Dorsolateral prefrontal cortex (tissue), 122 donors: ENCODE measurements at places on chromosomes 5 and 9. TPM values are rescaled to one million over a fixed set of nuclear protein-coding genes. Genes with fewer than 3 reads are reported as not detected.

Gene WHRN
- 67.0 TPM for total RNA-seq

Gene SUSD3
- total RNA-seq, result 1.4 TPM

Gene CDX1
- not detected for total RNA-seq

Gene TMEM267
- 8.6 TPM for total RNA-seq

Gene TAL2
- 1.6 TPM for total RNA-seq

Gene PCDHA2
- total RNA-seq, result 1.4 TPM

Gene C5orf52
- total RNA-seq, result not detected

Gene LHX3
- not detected for total RNA-seq

- no peak for DNase-seq
Observed at GRCh38 chr9:12681620-12682019, 11.6 kb upstream of the TYRP1 start.

DNA sequence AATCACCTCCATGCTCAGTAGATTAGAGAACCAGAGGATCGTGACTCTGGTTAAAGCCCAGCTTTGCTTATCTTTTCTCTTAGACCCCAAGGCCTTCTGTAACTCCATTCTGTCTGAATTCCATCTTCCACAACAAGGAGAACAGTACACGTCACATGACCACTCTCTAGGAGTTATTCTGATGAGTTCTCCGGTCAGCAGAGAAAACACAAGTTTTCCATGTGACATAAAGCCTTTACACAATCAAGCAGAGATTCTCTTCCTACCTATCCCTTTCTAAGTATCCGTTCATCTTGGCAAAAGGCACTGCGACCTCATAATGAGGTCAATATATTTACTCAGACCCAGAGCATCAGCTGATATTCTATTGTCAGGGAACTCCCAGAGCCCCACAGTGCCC is 112.3 kb downstream of the TRPM6 start:
- no peak for DNase-seq

DNA sequence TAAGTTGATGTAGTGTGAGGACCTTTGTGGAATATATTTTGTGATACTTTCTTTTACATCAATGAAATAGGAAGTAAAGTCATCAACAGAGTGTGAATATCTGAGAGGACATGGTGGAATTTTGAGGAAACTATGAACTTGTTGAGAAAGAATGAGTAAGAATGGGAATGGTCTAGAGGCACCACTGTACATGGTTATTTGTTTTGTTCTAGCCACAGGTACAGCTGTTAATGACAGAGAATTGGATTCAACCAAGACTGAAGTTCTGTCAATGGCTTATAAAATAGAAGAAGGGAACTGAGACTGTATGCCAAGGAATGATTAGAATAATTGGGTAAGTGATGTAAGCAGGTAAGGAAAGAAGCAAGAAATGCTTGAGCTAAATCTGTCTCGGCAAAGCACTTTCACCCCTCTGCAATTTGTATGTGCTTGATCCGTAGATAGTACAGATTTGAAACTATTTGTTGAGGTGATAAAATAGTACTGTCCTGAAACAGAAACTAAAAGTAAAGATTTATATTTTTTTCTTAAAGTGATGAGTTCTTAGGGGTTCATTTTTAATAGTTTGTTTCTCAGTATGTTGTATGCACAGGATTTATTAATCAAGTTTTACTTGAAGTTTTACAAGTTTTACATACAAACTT is 468.8 kb upstream of the SMC2 start:
- no peak for DNase-seq

DNA sequence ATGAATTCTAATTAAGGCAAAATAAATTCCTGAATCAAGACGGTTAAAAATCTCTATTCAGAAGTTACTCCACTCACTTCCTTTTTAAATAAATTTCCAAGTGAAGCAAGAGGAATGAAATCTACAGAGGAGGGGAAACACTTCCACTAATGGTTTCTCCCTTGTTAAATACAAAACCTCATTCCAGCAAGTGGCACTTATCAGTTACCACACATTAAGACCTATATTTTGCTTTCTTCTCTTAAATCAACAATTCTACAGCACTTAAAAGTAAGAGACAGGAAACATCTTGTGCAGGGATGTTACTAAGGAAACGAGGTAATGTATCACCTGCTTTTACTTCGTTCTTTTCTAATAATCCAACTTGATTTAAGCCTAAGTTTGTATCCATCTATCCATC is 172.6 kb downstream of the RAPGEF6 start:
- no peak for DNase-seq

GRCh38 chr5:110753600-110753999 is 14.8 kb downstream of the SLC25A46 start:
- no peak for DNase-seq

- no peak for DNase-seq
Observed at GRCh38 chr5:157607371-157608161, 32.0 kb upstream of the ADAM19 start.

DNA sequence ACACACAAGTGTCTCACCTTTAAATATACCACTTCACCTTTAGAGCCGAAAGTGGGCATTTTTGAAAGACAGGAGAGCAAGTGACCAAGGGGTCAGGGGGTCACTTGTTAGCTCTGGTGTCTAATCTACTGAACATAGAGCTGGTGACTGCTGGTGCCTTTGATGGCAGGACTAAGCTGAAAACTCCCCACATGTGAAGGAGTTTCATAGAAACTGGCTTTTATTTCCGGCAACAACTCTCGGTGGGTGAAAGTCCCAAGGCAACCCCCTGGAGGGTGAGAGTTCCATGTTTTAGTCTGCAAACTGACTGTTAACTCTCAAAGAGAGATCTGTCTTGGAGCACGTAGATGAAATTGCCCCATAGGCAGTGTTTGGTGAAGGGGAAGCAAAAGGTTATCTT is 466.9 kb downstream of the DMRTA1 start:
- DNase-seq, result no peak

DNA sequence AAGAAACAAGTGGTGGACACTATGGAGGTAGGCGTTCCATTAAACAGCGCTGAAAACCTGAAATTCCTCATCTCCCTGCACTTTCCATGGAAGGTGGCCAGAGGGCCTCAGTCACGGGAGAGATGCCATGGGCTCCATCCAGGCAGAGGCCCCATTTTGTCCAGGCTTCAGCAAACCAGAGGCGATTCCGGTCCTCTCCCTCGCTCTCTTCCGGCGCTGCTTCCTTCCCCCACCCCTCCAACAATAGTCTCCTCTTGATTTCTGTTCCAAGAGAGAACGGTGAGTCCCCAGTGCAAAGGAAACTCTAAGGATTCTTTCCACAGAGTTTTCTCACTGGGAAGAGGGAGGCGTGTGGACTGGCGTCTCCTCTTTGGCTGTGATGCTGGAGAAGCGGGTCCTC is 7.5 kb downstream of the ZNF366 start:
- no peak for DNase-seq

GRCh38 chr5:88873447-88873846 is 9.5 kb downstream of the MEF2C start:
- no peak for DNase-seq

GRCh38 chr5:137665678-137666460 is 70.0 kb downstream of the KLHL3 start:
- no peak for DNase-seq

- DNase-seq, result peak; percentile 78
Observed at GRCh38 chr5:150155258-150156026, at the start of gene PDGFRB. TSS of gene PDGFRB (minus strand) at chr5:150155845. CDS start at chr5:150137047, 18,798 bp downstream.

DNA sequence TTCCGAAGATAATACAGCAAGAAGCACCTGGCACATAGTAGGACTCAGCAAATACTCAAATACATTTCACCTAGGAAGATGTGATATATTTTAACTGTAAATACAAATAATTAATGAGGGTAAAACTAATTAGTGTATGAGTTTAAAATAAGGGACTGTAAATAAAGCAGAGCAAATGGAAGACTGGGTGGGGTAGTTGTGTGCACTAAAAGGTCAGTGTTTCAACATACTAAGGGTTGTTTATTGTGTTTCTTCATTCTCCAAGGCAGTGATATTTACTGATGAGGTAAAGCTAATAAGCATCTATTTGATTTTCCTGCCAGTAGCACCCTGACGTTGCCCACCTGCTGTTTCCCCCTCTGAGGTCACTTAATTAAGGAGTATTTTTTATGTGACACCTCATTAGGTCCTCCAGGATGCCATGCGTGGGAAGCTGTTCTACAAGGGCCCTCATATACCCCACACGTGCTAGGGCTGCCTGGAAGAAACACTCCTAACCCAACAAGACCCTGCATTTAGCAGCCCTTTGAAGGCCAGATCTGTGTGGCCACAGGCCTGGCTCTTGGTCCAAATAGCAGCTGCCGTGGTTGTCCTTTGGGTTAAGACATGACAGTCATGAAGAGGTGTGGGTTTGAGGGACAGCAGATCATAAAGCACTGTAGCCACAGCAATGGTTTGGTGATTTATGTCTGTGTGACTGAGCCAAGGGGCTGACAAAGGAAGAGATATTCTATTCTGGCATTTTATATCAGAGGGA is 97.5 kb upstream of the RPS23 start:
- no peak for DNase-seq

GRCh38 chr9:15182101-15182551 is 124.9 kb downstream of the TTC39B start:
- no peak for DNase-seq

GRCh38 chr5:12901696-12902095 is 997.5 kb upstream of the CTNND2 start:
- DNase-seq, result no peak

DNA sequence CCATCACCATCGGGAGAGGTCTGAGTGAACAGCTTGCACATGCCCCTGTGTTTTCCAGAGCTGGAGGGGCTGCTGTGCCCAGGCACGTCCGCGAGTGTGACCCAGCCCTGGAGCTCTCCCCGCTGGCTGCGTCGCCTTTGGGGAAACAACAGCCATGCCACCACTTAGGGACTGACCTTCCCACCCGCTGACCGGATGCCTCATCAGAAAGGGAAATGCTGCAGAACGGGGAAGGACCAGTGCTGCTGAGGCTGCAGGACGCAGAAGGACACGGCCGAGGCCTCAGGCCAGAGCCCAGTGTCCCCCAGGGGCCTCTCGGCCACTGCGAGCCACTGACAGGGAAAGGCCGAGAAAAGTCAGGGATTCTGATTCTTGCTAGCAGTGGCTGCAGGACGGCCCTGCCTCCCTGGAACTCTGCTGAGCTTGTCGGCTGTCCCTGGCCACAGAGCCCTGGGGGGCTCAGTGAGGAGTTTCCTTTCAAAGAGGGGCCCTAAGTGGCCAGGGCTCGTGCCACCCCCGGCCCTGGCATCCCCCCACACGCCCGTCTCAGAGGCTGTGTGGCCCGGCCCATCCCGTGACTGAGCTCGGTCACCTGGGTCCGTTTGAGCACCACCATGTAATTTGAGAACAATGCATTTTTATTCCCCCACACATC is 130.8 kb downstream of the ZNF354C start:
- DNase-seq, result no peak

GRCh38 chr9:127976498-127976897 is 4.3 kb downstream of the EEIG1 start:
- DNase-seq, result no peak

- DNase-seq, result peak; percentile 33
Observed at GRCh38 chr9:93112864-93113389, 16.9 kb downstream of the CARD19 start.

- no peak for DNase-seq
Observed at GRCh38 chr5:134911285-134912206, 6.6 kb downstream of the PCBD2 start.

GRCh38 chr5:141913560-141914198 is 10.0 kb upstream of the DELE1 start:
- no peak for DNase-seq

GRCh38 chr9:108787690-108788048 is 68.1 kb downstream of the ACTL7B start:
- DNase-seq, result no peak

- DNase-seq, result no peak
Observed at GRCh38 chr5:109907731-109908130, 218.0 kb downstream of the MAN2A1 start.

DNA sequence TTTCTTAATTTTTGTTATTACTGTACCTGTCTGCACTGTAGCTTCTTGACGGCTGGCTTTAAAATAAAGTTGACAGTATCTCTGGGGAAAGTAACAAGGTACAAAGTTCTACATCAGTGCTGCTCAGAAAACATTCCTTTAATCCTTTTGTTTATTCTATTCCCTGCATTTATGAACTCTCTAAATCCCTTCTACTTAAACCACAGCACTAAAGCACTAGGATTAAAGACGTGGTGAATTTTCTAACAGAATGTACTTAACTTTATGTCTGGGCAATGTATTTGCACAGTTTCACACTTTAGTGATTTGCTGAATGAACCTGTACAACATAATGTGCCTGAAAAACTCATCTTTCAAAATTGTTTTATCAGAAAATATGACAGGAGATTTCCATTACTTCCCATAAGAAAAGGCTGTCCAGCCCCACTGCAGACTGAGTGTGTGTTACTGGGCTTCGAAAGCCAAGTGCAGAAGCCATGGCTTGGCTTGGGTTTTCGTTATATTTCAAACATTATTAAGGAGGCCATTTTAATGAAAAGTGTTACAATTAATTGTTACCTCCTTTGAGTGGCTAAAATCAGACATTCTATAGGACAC is 43.8 kb downstream of the LHFPL2 start:
- DNase-seq, result no peak

DNA sequence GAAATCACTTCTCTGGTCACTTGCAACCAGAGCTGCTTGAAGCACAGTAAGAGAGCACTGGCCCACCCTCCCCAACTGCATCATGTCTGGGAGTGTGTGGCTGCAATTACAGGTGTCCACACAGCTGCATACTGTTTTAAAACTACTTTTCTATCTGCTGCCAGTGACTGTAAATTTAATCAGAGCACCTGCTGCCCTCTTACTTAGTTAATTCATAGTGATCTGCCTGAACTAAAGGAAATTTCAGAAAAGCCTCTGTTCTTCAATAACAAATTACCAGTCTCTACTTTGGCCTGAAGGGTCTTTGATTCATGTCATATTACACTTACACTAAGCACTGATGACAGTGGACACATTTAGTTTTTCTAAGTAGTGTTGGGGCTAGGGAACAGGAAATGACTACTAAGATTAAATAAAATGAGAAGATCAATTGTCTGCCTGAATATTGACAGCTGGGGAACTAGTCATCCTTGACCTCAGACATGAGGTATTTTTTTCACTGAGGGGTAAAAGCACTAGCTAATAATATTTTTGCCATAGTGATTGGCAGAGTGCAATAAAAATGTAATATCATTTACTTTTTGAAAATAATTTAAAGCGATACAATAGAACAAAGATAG is 788.9 kb upstream of the GRAMD2B start:
- DNase-seq, result no peak

DNA sequence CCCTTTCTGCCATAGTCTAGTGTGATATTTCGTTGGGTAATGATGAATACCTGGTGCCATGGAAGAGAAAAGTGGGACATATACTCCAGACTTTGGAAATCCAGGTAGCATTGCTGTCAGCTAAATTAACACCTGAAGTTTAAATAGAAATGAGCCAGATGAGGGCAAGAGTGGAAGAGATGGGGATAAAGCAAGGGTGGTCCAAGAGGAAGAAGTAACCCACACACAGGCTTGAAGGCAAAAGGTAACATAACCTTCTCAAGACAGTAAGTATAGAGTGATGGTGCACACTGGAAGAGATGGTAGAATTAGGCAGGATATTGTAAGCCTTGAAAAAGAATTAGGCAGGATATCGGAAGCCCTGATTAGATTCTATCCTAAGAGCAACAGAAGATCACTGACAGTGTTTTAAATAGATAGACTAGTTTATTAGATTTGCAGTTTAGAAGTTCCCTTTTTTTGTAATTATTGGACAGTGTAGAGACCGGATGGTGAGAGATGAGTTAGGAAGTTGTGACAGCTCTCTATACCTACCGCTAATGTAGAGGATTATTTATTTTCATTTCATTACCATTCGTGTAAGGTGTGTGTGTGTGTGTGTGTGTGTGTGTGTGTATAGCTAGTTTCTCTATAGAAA is 16.8 kb downstream of the ANXA1 start:
- DNase-seq, result no peak

- DNase-seq, result no peak
Observed at GRCh38 chr5:142973932-142974331, 203.8 kb downstream of the ARHGAP26 start.
